AG08396 (cell line): ENCODE measurements at places on chromosomes 5 and 9.
A peak's percentile ranks its signal among the peaks of the same experiment; 100 is the strongest.

DNA sequence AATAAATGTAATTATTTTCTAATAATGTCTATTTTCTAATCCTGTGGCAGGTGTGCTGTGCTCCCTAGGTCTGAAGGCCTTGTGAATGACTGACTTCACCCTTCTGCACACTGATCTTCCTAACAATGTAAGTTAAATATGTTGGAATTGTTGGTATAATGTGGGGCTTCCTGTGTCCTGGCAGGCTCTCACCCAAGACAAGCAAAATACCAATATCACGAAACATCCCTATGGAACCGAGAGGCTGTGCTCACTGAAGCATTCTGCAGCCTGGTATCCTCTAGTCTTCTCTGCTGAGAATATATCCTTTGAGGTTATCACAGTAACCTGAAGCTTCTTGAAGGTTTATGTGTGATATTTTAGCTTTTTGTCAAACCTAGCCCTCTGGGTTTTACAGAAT lies 159.4 kb downstream of the GABRB2 start:
- no peak for DNase-seq

DNA sequence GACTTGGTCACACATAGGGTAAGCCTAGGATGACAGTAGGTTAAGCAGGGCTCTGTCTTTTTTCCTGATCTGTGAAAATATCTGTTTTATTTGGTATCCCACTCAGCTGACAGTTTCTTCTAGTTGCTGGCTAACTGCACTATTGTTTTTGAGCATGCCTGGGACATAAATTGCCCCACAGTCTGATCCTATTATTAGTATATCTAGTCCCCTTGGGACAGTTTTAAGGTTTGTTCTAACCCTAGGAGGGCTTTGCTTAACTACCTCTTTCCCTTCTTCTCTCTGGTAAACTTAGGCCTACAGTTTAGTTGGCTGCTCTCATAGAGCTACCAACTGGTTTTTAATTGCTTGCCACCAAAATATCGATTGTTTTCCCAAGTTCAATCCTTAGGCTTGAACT lies 446.6 kb downstream of the ARHGEF28 start:
- DNase-seq: no peak

- DNase-seq: peak; percentile 81
These were observed 1.8 kb downstream of the POU4F3 start for GRCh38 chr5:146340260-146341081.

- DNase-seq: no peak
These were observed 43.2 kb downstream of the FBXO4 start for GRCh38 chr5:41968153-41968723.

DNA sequence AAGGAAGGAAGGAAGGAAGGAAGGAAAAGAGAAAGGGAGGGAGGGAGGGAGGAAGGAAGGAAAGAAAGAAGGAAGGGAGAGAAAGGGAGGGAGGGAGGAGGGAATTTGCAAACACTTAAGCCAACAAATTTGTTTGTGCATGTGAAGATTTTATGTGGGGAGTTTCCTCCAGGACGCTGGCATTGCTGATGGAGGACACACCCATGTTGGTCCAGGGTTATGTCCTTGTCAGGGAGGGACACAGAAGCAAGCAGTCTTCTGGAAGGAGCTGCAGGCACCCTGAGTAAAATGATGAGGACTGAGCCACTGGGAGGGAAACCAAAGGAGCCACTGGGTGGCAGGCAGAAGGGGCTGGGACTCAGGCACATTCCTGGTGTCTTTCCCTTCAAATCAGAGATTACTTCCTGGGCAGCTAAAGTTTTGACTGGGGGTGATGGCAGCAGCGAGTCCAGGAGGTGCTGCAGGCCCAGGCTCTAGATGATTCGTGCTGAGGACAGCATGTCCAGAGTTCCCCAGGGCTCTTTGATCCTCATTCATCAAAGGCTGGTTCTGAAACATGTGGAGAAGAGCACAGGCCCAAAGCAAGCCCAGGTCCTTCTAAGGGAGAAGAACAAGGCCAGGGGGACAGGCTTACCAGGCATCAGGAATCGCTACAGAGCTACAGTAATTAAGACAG lies 109.2 kb downstream of the PAX5 start:
- DNase-seq: no peak

- no peak for DNase-seq
These were observed 476.5 kb downstream of the SPATA31A7 start for GRCh38 chr9:61666310-61666709.

GRCh38 chr5:107665036-107665570 lies 5.6 kb downstream of the EFNA5 start:
- DNase-seq: no peak

DNA sequence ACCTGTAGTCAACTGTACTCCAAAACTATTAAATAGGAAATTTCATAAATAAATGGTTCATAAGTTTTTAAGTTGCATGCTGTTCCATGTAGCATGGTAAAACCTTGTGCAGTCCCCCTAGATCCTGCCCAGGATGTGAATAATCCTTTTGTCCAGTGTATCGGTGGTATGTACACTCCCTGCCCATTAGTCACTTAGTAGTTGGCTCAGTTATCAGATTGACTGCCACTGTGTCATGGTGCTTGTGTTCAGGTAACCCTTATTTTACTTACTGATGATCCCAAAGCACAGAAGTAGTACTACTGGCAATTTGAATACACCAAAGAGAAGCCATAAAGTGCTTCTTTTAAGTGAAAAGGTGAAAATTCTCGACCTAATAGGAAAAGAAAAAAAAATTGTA lies 134.2 kb downstream of the RNF180 start:
- no peak for DNase-seq

DNA sequence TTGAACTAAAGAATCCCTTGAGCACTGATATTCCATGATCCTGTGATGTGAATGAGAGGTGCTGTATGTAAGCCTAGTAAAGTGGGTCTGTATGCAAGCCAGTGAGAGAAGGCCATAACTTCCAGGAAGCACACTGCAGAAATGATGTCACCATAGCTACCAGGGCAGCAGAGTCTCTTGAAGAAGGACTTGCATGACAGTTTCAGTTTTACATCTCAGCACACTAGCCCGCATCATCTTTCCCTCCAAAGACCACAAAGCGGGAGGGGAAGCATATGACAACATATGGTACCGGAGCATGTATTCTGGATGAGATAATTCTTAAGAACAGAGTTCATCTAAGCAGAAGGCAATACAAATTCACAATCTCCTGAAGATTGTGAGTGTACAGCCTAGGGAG lies 37.6 kb upstream of the MAST4 start:
- DNase-seq: no peak

DNA sequence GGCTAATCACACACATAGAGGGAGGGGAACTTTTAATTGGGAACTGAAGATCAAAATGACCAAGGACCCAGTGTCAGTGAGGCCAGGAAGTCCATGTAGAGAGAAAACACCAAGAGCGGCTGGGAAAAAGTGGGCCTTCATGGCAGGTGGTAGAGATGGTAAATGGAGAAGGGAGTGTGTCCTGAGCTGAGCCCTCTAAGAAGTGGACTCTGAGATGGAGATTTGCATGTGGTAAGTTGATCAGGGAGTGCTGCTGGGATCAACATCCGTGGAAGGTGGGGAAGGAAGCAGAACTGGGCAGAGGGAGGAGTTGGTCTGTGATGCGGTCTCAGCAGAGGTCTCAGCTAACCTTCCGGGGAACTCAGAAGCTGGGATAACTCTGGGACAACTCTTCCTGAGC lies 18.9 kb upstream of the PDZD2 start:
- DNase-seq: no peak

- DNase-seq: no peak
These were observed 268.6 kb downstream of the ISL1 start for GRCh38 chr5:51651889-51652288.

- no peak for DNase-seq
These were observed 29.7 kb upstream of the AUH start for GRCh38 chr9:91391412-91391811.

- no peak for DNase-seq
These were observed 347.6 kb downstream of the PTPRD start for GRCh38 chr9:10265153-10265631.
